Naive thymus-derived CD8-positive, alpha-beta T cell (primary cell): ENCODE measurements at places on chromosomes 6 and 20. TPM values are rescaled to one million over a fixed set of nuclear protein-coding genes. Genes with fewer than 3 reads are reported as not detected.

GINS1 gene
- 1.4 TPM for total RNA-seq

RNF144B gene
- 6.4 TPM for total RNA-seq

DNA sequence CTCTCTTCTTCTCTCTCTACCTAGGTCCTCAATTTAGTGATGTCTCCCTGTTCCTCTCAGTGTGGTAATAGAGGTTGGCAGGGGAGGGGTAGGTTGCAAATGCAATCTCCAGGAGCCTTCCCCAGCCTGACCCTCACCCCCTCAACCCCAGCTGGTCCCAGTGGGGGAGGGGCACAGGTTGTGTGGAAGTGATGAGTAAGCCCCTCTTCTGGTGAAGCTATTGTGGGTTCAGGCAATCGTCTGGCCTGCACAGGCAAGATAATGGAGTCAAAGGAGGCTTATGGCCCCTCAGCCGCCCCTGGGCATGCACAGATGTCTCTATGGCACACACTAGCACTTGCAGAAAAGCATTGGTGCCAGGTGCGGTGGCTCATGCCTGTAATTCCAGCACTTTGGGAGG lies 10.8 kb upstream of the ADA start:
- peaks cover 17% of the 10 kb centered on the region for H3K4me1 ChIP-seq
- H3K4me3 ChIP-seq = no peak overlapping the region
- H3K27ac ChIP-seq = no peak overlapping the region
- no peaks in the 10 kb centered on the region for H3K27me3 ChIP-seq

GRCh38 chr6:150087336-150087735 lies 18.4 kb upstream of the ULBP3 start:
- H3K36me3 ChIP-seq = no peaks in the 10 kb centered on the region
- no peak overlapping the region for H3K4me3 ChIP-seq
- no peak for DNase-seq
- no peaks in the 10 kb centered on the region for H3K4me1 ChIP-seq
- peaks cover 19% of the 10 kb centered on the region for H3K27me3 ChIP-seq

GRCh38 chr6:5205035-5205507 lies 55.7 kb downstream of the LYRM4 start:
- H3K27me3 ChIP-seq = no peaks in the 10 kb centered on the region
- H3K36me3 ChIP-seq = peaks cover 18% of the 10 kb centered on the region
- no peak for DNase-seq
- H3K4me1 ChIP-seq = no peaks in the 10 kb centered on the region
- no peak overlapping the region for H3K4me3 ChIP-seq

- DNase-seq = no peak
- H3K27ac ChIP-seq = no peak overlapping the region
- peaks cover 3% of the 10 kb centered on the region for H3K4me1 ChIP-seq
- H3K36me3 ChIP-seq = no peaks in the 10 kb centered on the region
- H3K4me3 ChIP-seq = no peak overlapping the region
Measured at GRCh38 chr6:163782436-163783003, 368.0 kb downstream of the QKI start.

DNA sequence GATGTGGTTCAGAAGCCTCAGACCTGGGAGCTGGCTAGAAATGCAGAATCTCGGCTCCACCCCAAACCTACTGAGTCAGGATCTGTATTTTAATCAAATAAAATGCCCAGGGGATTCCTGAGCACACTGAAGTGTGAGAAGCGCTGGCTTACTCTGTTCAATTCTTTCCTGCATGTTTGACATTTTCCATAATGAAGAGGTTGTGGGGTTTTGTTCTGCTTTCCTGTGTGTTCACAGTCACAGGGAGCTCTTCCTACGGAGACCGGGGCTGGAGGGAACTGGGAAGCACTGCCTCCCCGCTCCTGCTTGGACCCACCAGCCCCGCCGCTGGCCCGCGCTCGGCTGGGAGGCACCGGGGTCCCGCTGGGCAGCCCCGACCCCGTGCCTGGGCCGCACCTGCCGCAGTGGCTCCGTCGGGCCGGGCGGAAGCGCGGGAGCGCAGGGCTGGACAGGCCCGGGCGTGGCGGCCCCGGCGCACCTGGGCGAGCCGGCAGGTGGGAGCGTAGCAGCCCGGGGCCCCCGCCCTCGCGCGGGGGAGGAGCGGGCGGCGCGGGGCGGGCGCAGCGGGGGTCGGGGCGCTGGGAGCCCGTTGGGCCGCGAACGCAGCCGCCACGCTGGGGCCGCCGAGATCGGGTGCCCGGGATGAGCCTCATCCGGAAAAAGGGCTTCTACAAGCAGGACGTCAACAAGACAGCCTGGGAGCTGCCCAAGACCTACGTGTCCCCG lies at the start of gene MAPK13:
Gene MAPK13, plus strand, starts transcription at position 573 of the 726 bp plus-strand sequence. Its CDS starts 70 bp downstream, at position 643.
- H3K4me1 ChIP-seq = peaks cover 74% of the 10 kb centered on the region
- H3K36me3 ChIP-seq = peaks cover 23% of the 10 kb centered on the region
- peak within 1 kb of the TSS; percentile 84 for H3K4me3 ChIP-seq
- no peak for DNase-seq
- H3K27ac ChIP-seq = peak within 1 kb of the TSS; percentile 94

- no peaks in the 10 kb centered on the region for H3K36me3 ChIP-seq
- H3K4me3 ChIP-seq = no peak overlapping the region
- no peak overlapping the region for H3K27ac ChIP-seq
- peaks cover 23% of the 10 kb centered on the region for H3K27me3 ChIP-seq
- no peaks in the 10 kb centered on the region for H3K4me1 ChIP-seq
Measured at GRCh38 chr6:153012856-153013255, 10.3 kb upstream of the MTRF1L start.

DNA sequence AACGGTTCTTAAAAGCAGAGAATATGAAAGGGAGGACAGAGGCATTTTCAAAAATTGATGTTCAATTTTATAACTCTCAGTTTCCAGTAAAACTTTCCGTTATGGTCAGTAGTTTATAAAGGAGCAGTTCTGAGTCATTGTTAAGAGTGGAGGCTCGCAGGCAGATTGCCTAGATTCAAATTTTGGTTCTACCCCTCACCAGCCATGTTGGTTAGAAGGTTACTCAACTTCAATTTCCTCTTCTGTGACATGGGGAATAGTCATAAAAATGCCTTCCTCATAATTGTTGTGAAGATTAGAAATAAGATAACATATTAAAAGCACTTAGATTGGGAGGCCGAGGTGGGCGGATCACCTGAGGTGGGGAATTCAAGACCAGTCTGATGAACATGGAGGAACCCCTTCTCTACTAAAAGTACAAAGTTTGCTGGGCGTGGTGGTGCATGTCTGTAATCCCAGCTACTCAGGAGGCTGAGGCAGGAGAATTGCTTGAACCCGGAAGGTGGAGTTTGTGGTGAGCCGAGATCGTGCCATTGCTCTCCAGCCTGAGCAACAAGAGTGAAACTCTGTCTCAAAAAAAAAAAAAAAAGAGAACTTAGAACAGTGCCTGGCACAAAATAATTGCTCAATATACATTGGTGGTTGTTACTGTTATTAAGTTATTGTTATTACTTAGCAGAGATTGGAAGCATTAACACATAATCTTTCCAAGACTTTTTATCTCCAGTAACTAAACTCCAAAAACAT lies 348.9 kb downstream of the NRN1 start:
- no peak for DNase-seq
- H3K27ac ChIP-seq = no peak overlapping the region
- H3K36me3 ChIP-seq = no peaks in the 10 kb centered on the region
- no peak overlapping the region for H3K4me3 ChIP-seq

DNA sequence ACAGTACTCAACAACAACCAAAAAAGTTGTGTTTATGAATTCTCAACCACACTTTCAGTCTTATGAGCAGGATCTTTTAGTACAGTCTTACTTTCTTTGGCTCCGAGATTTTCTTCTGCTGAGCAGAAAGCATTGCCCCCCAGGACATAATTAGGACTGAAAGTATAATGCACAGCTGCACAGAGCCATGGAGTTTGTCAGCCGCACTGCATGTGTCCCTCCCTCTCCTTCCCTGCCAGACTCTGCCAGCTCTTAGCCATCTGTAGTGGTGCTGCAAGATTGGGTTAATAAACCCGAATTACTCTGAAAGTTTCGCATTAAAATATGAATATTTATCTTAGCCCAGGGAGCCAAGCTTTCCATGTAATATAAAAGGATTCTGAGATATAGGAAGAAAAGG lies 179.6 kb upstream of the PTCHD4 start:
- no peaks in the 10 kb centered on the region for H3K4me1 ChIP-seq
- H3K4me3 ChIP-seq = no peak overlapping the region
- no peaks in the 10 kb centered on the region for H3K36me3 ChIP-seq
- no peaks in the 10 kb centered on the region for H3K27me3 ChIP-seq
- DNase-seq = no peak
- no peak overlapping the region for H3K27ac ChIP-seq

DNA sequence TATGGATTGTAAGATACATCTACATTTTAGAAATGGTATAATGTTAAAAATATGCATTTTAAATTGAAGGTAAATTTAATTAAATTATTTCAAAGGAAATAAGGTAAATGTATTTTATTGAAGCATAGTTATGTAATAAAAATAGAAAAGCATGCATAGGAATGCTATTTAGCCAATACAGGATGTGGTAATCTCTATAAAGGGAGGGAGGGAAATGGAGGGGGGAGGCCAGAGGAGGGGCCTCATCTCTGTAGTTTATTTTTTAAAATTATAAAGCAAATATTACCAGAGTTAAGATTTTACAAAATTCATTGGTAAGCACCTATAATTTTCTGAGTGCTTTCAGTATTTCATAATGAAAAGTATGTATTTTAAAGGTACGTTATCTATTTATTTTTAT lies 27.2 kb downstream of the SLC16A10 start:
- DNase-seq = no peak
- H3K36me3 ChIP-seq = peaks cover 4% of the 10 kb centered on the region
- H3K27ac ChIP-seq = peak overlapping the region; percentile 94
- no peak overlapping the region for H3K4me3 ChIP-seq
- H3K27me3 ChIP-seq = no peaks in the 10 kb centered on the region
- peaks cover 19% of the 10 kb centered on the region for H3K4me1 ChIP-seq

DNA sequence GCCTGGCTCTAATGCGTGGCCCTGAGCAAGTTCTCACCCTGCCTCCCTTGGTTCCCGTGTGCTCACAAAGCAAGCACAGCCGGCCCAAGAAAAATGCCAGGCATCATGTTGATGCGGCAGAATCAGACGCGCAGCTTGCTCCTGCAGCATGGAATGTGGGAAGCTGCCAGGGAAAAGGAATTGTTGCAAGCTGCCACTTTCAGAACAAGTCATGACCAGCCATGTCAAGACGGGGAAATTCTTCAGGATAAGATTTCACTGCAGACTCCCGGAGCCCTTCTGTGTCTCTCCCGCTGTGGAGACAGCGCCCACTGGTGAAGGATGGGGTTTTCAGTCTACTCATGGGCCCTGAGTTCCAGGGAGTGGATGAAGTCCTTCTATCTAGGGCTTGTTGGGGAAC lies 4.6 kb downstream of the DACT2 start:
- no peak overlapping the region for H3K4me3 ChIP-seq
- no peaks in the 10 kb centered on the region for H3K36me3 ChIP-seq
- DNase-seq = no peak
- no peak overlapping the region for H3K27ac ChIP-seq
- no peaks in the 10 kb centered on the region for H3K4me1 ChIP-seq

GRCh38 chr6:89997456-89998445 lies 103.5 kb downstream of the GJA10 start:
- peaks cover 44% of the 10 kb centered on the region for H3K4me1 ChIP-seq
- no peak overlapping the region for H3K4me3 ChIP-seq
- H3K27ac ChIP-seq = peak overlapping the region; percentile 62
- no peak for DNase-seq
